ENCODE measurements at places on chromosomes 1 and 21. TPM values are rescaled to one million over a fixed set of nuclear protein-coding genes. Genes with fewer than 3 reads are reported as not detected.

HCRTR1 gene
- total RNA-seq: not detected

NUF2 gene
- 35.6 TPM for total RNA-seq

CLCC1 gene
- 30.4 TPM for total RNA-seq

PGLYRP4 gene
- total RNA-seq: not detected

CFAP107 gene
- total RNA-seq: not detected

PTPRC gene
- 0.11 TPM for total RNA-seq

OR10J1 gene
- total RNA-seq: not detected

KAZN gene
- 2.5 TPM for total RNA-seq

EIF2D gene
- 107 TPM for total RNA-seq

Data from PC-3 (cell line).